Fibroblast of the aortic adventitia (primary cell): ENCODE measurements at places on chromosomes 2 and 18. TPM values are rescaled to one million over a fixed set of nuclear protein-coding genes. Genes with fewer than 3 reads are reported as not detected.

C2orf15 gene
- total RNA-seq: not detected in 2 replicates

KDSR gene
- total RNA-seq: 55.0 and 64.8 TPM in 2 replicates

STPG4 gene
- 0.09 TPM in 1 of 2 replicates, not detected in the other for total RNA-seq

NT5DC4 gene
- not detected in 2 replicates for total RNA-seq

SERPINB5 gene
- total RNA-seq: not detected in 2 replicates

COLEC12 gene
- 63.9 and 109 TPM in 2 replicates for total RNA-seq

PXDN gene
- 55.5 and 137 TPM in 2 replicates for total RNA-seq

MFSD6 gene
- 2.2 and 8.0 TPM in 2 replicates for total RNA-seq

ATL2 gene
- total RNA-seq: 44.2 and 125 TPM in 2 replicates

GAD1 gene
- not detected in 2 replicates for total RNA-seq

SKOR2 gene
- total RNA-seq: not detected in 2 replicates

POU3F3 gene
- not detected in 2 replicates for total RNA-seq

FSIP2 gene
- 0.98 and 1.6 TPM in 2 replicates for total RNA-seq

VWC2L gene
- not detected in 2 replicates for total RNA-seq

UGT1A3 gene
- not detected in 2 replicates for total RNA-seq

KATNAL2 gene
- total RNA-seq: 2.7 and 10.4 TPM in 2 replicates

ABCB11 gene
- not detected in 2 replicates for total RNA-seq

ST6GAL2 gene
- 0.09 and 0.16 TPM in 2 replicates for total RNA-seq

SPP2 gene
- 0.36 TPM in 1 of 2 replicates, not detected in the other for total RNA-seq

UGT1A10 gene
- 0.41 TPM in 1 of 2 replicates, not detected in the other for total RNA-seq

TTC27 gene
- total RNA-seq: 11.2 and 30.0 TPM in 2 replicates

CCL20 gene
- not detected in 2 replicates for total RNA-seq

SLC66A2 gene
- total RNA-seq: 15.6 and 24.6 TPM in 2 replicates

TCF7L1 gene
- 3.5 and 3.7 TPM in 2 replicates for total RNA-seq

NCOA1 gene
- 10.4 and 24.0 TPM in 2 replicates for total RNA-seq

COBLL1 gene
- total RNA-seq: 18.4 and 25.3 TPM in 2 replicates

CYBRD1 gene
- total RNA-seq: 412 and 741 TPM in 2 replicates

MROH2A gene
- total RNA-seq: under 0.01 TPM in 1 of 2 replicates, not detected in the other

GNLY gene
- not detected in 2 replicates for total RNA-seq

C1D gene
- 43.0 and 105 TPM in 2 replicates for total RNA-seq

TTR gene
- not detected in 2 replicates for total RNA-seq

STK11IP gene
- 11.7 and 12.3 TPM in 2 replicates for total RNA-seq

L3MBTL4 gene
- total RNA-seq: not detected in 2 replicates

FEV gene
- total RNA-seq: not detected in 2 replicates
